GM12864 (cell line): ENCODE measurements at places on chromosomes 2 and 18.
A peak's percentile ranks its signal among the peaks of the same experiment; 100 is the strongest.

GRCh38 chr2:163213661-163214081, 375.1 kb upstream of the KCNH7 start:
- DNase-seq, result no peak

- no peak for DNase-seq
Observed at GRCh38 chr2:236971131-236971821, 114.4 kb upstream of the COPS8 start.

- no peak for DNase-seq
Observed at GRCh38 chr2:30239308-30239985, 8.1 kb downstream of the LBH start.

DNA sequence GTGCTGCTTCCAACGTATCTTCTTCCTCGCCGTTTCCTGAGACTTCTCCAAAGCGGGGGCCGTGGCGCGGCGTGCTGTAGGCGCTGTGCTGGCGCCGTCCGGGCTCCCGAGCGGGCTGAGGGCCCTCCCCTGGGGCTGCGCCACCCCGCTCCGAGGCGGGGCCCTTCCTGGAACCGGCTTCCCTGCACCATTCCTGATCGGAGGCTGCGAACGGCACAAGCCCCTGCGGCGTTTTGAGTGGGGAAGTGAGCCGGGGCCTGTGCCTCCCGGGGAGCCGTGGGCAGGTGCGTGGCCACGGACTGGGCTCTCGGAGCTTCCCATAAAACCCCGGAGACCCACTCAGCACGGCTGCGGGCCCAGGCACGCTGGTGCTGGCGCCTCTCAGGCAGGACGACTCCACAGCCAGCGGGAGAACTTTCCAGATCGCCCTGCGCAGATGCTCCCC, 74.7 kb downstream of the PSMG2 start:
- no peak for DNase-seq

- no peak for DNase-seq
Observed at GRCh38 chr2:72142570-72143440, 4.9 kb downstream of the CYP26B1 start.

- no peak for DNase-seq
Observed at GRCh38 chr2:43950383-43951008, 45.3 kb downstream of the LRPPRC start.

GRCh38 chr2:26401739-26402541, at the start of gene DRC1:
Gene DRC1 (plus strand): TSS chr2:26401920. CDS start chr2:26401990, 70 bp downstream.
- DNase-seq, result no peak

GRCh38 chr2:66463206-66463755, 28.4 kb downstream of the MEIS1 start:
- DNase-seq, result no peak

DNA sequence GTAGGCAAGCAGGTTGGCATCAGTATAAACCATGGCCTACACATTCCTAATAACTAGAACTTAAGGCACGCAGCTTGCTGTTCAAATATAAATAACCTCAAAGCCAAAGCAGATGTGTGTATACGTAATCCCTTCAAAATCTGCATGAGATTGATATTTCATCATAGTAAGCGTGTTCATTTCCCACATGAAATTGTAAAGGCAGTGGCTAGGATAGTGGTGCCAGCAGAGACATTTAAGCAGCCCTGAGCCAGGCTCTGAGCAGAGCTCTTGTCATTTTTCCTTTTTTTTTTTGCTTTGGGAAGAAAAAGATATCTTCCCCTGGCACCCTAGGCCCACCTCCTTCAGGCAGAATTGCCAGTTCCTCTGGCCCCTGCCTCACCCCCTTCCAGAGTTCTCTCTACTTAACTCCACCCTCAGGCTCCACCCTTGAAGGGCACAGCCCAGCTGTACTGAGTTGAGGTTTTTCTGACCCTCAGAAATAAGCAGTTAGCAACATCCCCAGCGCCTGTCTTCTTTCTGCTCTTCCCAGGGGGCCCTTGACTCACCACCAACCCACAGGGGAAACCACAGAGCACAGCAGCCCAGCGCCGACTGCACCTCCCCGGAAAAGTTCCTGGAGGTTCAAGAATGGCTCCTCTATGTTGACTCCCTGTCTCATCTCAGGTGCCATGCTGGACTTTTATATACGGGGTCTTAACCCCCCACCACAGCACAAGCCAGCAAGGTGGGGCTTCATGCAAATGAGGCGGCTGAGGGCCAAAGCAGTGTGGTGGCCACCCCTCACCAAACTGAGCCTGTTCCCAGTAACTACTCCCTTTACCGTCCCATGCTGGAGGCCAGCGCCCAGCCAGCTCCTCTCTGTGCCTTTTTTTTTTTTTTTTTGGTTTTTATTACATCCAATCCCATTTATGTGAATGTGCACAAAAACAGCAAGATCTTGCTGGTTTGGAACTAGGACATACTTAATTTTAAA, 84.7 kb downstream of the EHD3 start:
- no peak for DNase-seq

- DNase-seq, result no peak
Observed at GRCh38 chr2:185578322-185578721, 160.3 kb upstream of the FSIP2 start.

DNA sequence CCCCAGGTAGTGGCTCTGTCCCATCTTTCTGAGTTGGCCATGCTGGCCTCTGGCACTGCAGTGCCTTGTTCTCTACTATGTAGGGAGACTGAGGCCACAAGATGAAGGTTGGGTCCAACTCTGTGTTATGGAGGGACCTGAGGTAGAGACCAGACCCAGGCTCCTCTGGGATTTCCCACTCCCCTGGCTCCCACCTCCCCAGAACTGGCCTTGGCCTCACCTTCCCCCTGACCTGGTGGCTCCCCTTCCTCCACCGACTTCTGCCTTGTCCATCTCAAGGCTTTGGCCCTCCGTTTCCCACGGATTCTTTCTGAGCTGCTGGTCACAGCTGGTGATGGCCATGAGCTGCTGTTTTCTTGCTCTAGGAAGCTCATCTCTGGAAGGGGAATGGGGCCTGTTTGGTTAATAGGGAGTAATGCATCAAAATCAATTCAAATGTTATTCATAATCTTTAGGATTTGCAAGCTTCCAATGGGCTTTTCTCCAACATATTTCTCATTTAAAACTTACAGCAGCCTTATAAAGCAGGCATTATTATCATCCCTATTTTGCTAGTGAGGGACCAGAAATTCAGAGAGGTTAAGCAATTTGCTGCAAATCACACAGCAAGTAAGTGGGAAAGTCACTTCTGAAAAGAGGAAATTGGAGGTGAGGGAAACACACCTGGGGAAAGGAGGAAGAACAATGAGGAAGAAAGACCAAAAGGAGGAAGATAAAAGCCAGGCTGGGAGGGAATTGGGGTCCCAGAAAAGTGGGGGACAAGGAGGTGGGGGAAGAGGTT, 887 bp downstream of the PRKAG3 start:
- no peak for DNase-seq

- DNase-seq, result no peak
Observed at GRCh38 chr2:189517847-189518535, 62.6 kb downstream of the SLC40A1 start.

DNA sequence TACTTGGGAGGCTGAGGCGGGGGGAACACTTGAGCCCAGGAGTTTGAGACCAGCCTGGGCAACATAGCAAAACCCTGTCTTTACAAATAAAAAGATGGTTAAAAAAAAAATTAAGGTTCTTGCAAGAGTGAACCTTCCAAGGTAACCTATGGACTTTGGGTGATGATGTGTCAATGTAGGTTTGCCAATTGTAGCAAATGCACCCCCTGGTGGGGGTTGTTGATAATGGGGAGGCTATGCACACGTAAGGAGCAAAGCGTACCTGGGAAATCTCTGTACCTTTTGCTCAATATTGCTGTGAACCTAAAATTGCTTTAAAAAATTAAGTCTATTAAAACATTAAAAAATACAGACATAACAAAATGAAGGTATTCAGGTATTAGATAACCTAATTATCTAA, 70.4 kb downstream of the CWC22 start:
- DNase-seq, result peak; percentile 10

DNA sequence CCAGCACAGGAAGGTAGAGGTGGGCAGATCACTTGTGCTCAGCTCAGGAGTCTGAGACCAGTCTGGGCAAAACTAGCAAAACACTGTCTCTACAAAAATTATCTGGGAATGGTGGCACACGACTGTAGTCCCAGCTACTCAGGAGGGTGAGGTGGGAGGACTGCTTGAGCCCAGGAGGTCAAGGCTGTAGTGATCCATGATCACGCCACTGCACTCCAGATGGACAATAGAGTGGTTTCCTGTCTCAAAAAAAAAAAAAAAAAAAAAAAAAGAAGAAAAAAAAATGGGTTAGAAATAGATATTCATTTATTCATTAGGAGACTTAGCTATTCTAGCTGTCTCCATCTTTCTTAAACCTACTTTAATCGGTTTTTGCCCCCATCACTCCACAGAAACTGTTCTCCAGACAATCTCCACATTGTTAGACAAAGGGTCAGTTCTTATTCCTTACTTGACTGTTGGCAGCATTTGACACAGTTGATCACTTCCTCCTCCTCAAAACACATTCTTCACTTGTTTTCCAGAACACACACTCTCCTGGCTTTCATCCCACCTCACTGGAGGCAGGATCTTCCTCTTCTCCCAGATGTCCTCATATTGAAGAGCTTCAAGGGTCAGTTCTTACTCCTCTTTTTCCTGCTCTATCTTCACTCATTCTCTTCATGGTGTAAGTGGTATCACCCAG, 103.1 kb downstream of the DTNB start:
- no peak for DNase-seq

GRCh38 chr2:25176541-25177181, 8.3 kb upstream of the POMC start:
- DNase-seq, result no peak

DNA sequence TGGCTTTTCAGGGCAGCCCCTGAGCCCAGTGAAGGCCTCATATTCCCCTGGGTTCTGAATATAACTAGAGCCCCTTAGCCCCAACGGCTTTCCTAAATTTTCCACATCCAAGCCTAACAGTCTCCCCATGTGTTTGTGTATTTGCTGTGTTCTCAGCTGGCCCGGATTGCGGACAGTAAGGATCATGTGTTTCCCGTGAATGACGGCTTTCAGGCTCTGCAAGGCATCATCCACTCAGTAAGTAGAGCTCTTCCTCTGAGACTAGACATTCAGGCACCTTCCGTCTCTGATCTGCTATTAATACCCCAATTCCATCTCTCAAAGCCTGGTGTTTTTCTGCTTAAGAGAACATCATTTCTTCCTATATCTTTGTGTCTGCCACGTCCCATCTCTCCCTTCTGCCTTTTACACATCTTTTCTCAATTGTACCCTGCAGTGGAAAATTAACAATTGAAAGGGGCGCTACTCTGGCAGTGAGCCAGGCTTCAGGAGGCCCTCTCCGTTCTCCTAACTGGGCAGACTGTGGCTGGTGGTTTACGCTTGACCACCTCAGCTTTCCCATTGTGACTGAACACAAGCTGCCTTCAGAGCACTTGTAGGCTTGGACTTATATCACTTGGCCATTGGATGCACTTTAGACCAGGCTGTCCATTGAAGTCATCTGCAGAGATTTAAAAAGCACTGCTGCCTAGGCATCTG, 64.4 kb downstream of the ANTXR1 start:
- no peak for DNase-seq

DNA sequence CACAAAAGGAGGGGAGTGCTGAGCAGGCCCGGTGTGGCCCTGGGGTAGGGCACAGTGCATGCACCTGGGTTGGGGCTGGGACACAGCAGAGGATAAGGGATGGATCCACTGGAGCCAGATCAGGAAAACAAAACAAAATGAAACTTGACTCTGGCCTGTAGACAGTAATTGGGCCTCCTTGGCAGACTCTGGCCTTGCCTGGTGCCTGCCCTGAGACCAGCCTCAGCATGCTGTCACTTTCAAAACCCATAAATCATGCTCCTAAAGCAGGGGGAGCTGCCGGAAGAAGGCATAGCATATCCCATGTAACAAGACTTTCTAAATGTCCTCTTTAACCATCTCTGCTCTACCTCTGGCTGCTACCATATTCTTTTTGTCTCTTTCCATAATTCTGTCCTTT, 61.1 kb upstream of the IGFBP5 start:
- no peak for DNase-seq

- no peak for DNase-seq
Observed at GRCh38 chr2:144943293-144943941, 423.5 kb upstream of the ZEB2 start.

DNA sequence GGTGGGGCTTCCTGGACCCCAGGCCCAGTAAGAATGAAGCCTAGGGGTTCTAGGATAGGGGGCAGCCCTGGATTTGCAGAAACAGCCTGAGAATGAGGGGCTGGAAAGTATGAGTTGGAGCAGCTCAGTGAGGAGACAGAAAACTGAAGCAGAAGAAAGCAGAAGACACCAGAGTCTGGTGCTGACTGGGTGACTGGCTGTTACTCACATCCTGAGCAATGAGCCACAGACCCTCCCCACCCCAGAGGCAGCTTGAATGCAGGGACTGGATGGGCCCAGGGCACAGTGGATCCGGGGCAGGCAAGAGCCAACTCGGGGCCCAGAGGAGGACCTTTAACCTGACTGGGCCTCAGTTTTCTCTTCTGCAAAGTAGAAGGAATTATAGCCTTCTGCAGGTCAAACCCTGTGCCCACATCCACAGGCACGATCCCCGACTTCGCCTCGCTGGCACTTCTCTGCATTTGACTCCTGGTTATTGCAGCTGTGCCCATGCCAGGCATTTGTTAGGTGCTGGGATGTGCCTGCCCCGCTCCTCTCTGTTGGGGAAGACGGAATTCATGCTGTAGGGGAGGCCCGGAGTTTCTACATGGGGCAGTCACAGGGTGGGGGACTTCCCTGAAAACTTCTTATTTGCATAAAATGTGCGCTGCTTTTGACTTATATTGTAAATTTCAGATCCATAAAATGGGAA, 8.5 kb downstream of the STEAP3 start:
- DNase-seq, result no peak

DNA sequence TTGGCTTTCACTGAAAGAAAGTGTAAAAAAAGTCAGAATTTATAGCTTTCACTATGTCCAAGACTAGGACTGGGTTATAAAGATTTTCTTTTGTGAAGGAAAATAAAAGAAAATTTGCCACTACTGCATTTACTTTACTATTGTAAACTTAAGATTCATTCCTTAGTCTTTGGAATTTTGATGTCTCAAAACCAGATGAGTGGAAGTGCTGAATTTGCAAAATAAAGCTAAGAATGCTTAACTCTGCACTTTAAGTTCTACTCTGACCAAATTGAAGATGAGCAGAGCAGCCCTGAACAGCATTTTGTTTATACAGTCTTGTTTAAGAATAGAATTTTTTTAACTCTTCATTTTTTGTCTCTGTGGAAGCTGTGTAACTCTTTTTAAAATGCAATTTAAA, 102.4 kb downstream of the ICA1L start:
- DNase-seq, result no peak

- DNase-seq, result peak; percentile 61
Observed at GRCh38 chr2:11498543-11499034, 32.6 kb upstream of the E2F6 start.

GRCh38 chr2:207403950-207404349, 125.8 kb upstream of the CREB1 start:
- no peak for DNase-seq

DNA sequence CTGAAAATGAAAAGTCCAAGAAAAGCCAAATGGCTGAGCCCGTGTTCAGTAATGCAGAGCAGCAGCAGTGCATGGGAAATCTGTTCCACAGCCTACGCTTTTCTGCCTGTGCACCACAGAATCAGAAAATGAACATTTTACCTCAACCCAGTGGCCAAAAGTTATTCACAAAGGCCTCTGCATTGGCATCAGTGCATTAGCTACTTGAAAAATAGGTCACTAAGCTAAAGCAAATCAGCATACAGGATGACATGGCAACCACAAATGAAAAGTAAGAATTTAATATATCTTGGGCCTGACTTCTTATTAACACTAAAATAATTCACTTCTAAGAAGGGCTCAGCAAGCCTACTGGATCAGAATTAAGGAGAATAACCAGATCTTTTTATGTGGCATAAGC, 1145.3 kb upstream of the CHAC2 start:
- no peak for DNase-seq

- DNase-seq, result no peak
Observed at GRCh38 chr2:18465979-18466378, 94.5 kb downstream of the RDH14 start.
